ENCODE measurements at places on chromosomes 7 and 10.

- no peak for DNase-seq
Measured at GRCh38 chr7:84226759-84227158, 32.2 kb upstream of the SEMA3A start.

- no peak for DNase-seq
Measured at GRCh38 chr7:47083476-47084250, 498.2 kb downstream of the TNS3 start.

GRCh38 chr10:58969576-58969975, 206.9 kb upstream of the PHYHIPL start:
- DNase-seq = no peak

DNA sequence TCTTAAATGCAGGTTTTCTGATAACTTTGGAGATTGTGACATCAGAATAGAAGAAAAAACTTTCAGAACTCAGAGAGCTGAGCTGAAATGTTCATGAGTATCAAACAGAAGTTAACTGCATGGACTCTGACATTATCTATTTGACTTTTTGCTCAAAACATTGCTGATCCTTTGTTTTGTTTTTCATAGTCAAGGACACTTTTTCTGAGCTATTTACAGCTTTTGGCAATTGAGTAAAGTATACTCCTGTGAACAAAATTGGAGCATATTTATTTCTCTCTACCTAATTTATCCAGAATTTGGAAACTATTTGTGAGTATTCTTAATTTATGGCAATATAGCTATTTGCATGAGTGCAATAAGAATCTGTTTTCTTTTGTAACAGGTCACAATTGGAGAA, 11.1 kb downstream of the KCP start:
- no peak for DNase-seq

DNA sequence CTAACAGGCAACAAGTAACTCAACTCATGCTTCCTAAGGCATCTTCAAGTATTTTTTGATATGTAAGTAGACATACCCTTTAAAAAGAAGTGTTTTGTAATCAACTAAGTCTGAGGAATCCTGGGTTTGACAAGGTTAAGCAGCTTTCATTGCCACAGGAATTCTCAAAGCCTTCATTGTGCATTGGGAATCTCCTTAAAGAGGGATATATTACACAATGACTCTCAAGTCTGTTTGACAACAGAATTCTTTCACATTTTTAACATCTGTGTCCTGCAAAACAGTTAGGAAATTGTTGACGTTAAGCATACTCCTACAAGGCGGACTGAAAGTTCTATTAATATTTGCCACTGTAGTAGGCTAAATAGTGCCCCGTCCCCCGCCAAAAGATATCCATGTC, 71.4 kb downstream of the SGMS1 start:
- DNase-seq = peak; percentile 93

DNA sequence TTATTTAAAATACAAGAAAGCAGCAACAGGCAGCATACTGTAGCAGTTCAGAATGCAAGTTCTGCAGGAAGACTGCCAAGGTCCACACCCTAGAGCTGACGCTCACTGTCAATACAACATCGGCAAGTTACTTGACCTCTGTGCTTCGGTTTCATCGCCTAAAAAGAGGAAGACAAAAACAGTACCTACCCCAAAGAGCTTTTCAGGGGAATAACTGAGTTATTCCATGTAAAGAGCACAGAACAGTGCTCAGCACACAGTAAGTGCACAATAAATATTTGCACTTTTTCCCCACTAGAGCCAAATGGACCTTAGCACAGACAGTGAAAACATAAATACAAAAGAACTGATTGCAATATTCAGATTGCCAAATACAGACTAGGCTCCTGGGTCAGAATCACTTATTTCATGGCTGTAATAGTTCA, 88.6 kb downstream of the USP6NL start:
- DNase-seq = no peak

- DNase-seq = no peak
Measured at GRCh38 chr10:43265799-43266721, 805 bp downstream of the RASGEF1A start.

Measured in EH (cell line).